ENCODE measurements at places on chromosomes 2 and 18.

- DNase-seq, result no peak
These were observed 1338.4 kb upstream of the CHAC2 start for GRCh38 chr2:52429171-52429570.

DNA sequence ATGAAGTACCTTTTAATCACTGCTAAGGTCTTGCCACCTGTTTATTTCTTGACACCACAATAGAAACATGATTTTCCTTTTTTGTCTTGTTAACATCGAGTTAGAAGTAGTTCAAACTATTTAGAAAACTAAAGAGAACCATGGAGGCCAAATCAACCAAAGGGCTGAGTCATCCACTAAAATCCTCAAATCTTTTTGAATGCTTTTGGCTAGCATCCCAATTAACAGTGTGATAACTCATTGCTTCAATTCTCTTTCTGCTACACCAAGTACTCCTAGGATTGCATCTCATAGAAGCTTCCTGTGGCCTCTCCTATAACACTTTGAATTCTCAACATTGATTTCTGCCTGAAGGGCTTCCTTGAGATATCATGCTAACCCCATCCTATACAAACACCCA lies 159.9 kb upstream of the MMADHC start:
- DNase-seq, result no peak

- no peak for DNase-seq
These were observed 303.8 kb upstream of the KLHL14 start for GRCh38 chr18:33076601-33077000.

DNA sequence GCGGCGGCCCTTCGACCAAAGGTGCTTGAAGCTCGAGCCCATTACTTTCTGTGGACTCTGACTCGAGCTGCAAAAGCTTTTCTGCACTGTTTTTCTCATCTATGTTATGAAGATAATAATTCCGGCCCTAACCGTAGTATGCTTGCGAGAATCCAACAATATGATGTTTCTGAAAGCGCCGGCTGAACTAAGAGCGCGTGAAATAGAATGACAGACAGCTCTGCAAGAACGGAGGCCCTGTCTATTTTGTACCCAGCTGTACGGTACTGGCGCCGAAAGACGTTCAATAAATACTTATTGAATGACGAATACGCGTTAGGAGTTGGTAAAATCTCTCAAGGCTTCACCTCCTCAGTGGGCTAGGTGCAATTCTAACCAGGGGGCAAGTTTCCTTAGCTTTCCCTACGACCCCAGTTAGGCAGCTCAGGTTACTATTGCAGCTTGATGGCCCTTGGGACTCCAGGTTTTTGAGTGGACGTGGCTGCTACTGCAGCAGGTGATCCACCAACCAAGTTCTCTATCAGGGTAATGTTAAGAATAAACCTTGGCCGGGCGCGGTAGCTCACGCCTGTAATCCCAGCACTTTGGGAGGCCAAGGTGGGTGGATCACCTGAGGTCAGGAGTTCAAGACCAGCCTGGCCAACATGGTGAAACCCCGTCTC lies 570 bp downstream of the SCRN3 start:
- DNase-seq, result no peak

DNA sequence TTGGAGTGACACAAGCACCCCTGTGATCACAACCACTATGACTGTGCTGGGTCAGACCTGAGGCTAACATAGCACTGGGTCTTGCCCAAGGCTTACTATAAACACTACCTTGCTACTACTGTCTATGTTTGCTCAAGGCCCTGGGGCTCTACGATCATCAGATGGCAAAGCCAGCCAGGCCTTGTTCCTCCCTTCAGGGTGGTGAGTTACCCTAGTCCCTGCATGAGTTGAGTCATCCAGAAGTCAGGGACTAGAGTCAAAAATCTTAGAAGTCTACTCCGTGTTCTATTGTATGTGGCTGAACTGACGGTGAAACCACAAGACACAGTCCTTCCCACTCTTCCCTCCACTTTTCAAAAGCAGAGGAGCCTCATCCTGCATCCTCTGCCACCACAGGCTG lies 551.2 kb upstream of the FSIP2 start:
- no peak for DNase-seq

- DNase-seq, result no peak
These were observed 175.5 kb downstream of the ZFP36L2 start for GRCh38 chr2:43050866-43051265.
